Frontal cortex (tissue), 4 donors: ENCODE measurements at places on chromosomes 4 and X. TPM values are rescaled to one million over a fixed set of nuclear protein-coding genes. Genes with fewer than 3 reads are reported as not detected.

DNA sequence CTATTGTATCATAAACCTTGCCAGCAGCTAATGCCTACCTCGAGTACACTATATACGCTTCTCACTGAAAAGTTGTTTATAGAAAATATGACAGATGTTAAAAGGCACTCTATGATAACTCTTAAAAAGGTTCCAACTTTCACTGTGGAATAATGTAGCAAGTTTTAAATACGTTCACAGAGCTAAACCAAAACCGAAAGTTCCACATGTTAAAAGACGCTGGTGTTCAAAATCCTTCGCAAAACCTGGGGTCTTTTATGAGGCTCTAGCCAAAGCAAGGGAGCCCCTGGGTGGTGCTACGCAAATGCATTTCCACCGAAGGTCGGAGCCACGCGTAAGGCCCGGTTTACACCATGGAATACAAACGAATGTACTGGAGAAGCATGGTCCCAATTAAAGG is 103.7 kb upstream of the TENM3 start:
- DNase-seq: no peak

DNA sequence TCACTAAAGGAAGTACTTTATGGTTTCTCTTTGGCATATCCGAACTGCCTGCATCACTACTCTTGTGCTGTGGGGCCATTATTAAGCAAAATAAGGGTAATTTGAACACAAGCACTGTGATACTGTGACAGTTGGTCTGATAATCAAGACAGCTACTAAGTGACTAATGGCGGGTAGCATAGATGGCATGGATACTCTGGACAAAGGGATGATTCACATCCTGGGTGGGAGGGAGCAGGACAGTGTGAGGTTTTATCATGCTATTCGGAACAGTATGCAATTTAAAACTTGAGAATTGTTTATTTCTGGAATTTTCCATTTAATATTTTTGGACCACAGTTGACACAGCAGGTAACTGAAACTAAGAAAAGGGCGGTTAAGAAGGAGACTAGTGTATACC is 52.6 kb upstream of the CITED1 start:
- DNase-seq: no peak

DNA sequence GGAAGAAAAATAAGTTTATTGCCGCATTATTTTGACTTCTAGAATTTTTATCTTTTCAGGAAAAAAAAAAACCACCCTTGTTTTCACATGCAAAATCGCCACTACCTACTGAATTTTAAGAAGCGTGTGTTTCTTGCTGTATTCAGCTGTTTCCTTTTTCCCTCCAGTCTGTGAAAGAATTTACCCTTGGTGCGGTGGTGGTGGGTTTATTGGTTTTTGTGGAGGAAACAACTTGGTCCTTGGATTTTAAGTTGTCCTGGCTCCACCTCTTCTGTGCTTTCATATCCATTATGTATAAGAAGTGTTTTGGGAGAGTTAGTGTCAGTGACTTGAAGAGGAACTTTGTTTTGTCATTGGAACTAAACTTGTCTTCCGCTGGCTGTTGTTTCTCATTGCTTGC is 8.1 kb downstream of the RAPGEF2 start:
- no peak for DNase-seq

- DNase-seq: no peak
These were observed 2.3 kb downstream of the PF4 start for GRCh38 chr4:73979407-73979957.

DNA sequence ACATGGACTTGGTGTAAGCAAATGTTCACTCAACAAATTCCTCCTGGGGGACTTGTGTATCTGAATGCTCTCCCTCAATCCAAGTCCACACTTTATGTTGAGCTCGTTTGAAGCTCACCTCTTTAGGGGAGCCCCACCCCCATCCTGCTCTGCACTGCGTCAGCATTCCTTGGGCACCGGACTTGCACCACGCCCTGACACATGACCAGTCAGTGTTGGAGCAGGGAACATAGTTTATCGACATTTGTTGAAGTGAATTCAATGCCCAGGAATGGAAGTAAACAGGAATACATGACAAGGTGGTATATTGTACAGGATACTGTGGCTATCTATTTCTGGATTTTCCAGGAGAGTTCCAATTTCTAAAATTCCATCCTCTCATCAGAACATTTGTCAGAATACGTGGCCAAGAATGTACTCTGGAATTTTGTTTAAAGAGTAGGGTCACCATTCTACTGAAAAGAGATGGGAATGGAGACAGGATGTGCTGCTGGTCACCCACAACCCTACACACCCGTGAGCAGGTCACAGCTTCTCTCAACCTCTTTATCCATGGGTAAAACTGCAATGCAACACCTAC is 60.0 kb upstream of the LNX1 start:
- DNase-seq: no peak

DNA sequence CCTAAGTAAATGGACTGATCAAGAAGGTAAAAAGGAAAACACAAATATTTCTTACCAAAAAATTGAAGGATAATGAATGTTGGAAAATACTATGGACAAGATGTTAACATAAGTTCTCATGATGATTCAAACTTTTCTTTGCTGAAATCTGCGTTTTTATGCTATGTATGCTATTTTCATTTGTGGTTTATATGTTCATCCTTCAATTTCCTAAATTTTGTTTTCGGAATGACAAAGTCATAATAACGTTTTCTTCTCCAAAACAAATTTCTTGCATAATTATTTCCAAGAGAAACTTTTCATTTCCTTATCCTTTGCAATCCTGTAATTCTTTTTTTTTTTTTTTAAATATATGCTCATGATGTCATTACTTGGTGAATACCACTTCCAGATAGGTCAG is 7.8 kb downstream of the PF4V1 start:
- no peak for DNase-seq

GRCh38 chrX:3527811-3528210 is 181.4 kb upstream of the MXRA5 start:
- DNase-seq: no peak

- no peak for DNase-seq
These were observed 6.2 kb downstream of the AADAT start for GRCh38 chr4:170083541-170083940.

GRCh38 chr4:83568062-83568461 is 32.2 kb downstream of the GPAT3 start:
- DNase-seq: no peak

- no peak for DNase-seq
These were observed 77.8 kb downstream of the GALNTL6 start for GRCh38 chr4:171891038-171891437.

DNA sequence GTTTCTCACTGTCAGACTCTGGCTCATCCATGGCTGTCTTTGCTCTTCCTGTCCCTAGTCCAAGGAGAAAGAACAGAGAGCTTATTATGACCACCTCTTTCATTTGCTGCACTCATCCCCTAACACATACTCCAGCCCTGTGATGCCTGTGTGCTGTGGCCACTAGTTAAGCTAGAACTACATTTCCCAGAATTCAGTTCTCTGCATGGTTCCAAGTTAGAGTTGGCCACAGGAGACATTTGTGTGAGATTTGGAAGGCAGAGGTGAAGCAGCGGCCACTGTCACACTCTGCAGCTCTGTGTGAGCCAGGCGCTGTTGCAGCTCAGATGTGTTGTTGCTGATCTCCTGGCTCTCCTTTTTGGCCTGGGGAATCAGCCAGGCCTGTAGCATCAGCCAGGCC is 188.2 kb upstream of the ATP6AP2 start:
- DNase-seq: no peak

GRCh38 chrX:16005917-16006316 is 117.4 kb upstream of the GRPR start:
- no peak for DNase-seq

DNA sequence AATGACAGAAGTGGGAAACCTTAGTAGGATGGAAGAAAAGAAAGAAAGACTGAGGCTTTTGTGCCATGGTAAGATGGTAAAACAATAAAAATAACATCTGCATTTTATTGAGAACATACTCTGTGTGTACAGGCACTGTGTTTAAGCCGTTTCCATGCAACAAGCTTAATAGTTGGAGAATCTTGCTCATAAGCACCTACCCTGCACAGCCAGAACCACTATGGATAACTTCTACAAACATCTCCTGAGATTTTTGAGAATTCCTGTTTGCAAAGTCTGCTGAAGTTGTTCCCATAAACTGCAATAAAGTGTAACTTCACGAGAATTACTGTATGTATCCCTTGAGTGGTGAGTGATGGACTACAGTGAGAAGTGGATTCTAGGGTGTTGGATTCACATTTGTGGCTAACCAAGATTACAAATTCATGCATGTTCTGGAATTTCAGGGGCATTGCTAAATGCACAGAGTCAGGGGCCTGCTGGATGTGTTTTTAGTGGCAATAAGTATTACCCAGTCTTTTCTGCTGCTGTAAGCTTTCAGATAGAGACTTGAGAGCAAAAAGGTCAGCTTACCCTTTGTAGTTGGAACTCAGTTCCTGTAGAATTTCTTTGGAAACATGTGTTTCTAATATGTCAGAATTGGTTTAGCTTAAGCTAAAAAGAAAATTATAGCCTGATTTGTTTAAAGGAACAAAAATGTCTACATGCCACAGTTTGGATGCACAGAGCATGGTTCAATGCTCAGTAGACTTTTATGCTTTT is 132.5 kb downstream of the AFF1 start:
- no peak for DNase-seq

DNA sequence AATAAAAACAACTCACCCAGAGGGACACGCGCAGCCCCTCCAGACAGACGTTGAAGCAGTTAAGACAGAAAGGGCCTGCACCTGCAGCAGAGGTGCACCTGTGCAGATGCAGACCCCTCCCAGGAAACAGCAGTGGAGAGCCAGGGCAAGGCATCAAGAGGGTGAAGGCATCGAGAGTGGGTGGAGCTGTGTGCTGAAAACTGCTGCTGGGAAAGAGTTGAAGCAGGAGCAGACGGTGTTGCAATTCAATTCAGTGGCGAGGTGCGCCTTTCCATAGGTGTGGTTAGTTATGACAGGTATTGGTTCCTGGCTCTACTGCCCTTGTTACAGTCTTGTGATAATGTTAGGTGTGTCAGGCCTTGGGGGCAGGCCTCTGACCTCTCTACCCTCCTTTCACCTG is 16.7 kb downstream of the LETM1 start:
- no peak for DNase-seq

GRCh38 chrX:154010330-154011087 is 9.2 kb downstream of the IRAK1 start:
- DNase-seq: no peak

GRCh38 chrX:100315566-100315965 is 94.5 kb downstream of the PCDH19 start:
- DNase-seq: no peak

- DNase-seq: no peak
These were observed 173.6 kb upstream of the LNX1 start for GRCh38 chr4:53764761-53765490.

DNA sequence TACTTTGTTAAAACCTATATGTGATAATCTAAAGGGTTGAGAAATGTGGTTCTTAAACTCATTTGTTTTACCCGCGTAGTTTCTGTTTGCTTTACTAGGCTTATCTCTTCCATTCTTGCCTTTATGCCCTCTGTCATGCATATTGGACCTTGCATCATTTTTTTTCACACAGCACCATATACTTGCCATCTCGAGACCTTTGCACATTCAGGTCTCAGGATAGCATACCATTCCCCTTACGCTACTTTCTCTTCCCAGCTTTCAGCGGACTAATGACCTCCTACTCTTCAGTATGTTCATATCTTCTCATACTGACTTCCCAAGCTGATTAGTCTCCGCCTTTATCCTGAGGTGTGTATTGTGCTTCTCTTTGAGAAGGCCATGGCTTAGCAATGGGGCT is 40.5 kb downstream of the USP38 start:
- no peak for DNase-seq

- no peak for DNase-seq
These were observed 49.4 kb downstream of the SPINK2 start for GRCh38 chr4:56772134-56772533.

DNA sequence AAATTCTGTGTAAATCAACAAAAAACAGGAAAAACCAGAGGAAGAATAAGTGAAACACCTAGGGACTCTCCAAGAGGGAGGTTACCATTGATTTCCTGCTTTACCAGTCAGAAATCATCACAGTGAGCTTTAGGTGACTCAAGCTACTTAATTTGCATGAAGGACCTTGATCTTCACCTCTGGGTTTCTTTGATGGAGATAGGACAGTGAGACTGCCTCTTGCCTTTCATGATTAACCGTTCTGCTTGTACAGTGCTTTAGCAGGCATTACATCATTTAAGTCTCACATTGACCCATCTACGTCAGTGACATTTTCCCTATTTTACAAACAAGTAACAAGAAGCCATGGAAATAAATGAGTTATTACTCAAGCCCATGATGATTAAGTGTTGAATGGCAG is 3.4 kb upstream of the GK start:
- no peak for DNase-seq

DNA sequence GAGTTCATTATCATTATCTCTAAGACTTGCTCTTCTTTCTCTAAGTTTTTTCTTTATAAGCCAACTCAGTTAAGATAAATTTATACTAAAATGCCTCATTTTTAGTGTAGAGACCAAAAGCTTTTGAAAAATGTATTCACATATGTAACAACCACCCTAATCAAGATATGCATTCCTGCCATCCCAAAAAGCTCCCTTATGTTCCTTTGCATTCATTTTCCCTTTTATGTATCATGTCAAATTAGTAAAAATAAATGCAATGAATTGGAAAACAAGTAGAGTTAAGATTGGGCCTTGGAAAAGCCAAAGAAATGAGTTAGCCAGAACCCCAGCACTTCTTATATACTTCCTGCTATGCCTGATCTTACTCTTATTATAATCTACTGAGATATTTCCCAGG is 62.2 kb downstream of the NPY2R start:
- DNase-seq: no peak

Gene G3BP2
- 472 TPM for total RNA-seq

Gene FUNDC2
- 28.9 TPM for total RNA-seq

Gene CYSLTR1
- 1.2 TPM for total RNA-seq

Gene KIT
- total RNA-seq: 57.9 TPM

Gene SAGE1
- not detected for total RNA-seq

Gene GABRE
- 0.82 TPM for total RNA-seq
